ENCODE measurements at places on chromosomes 11 and 22.

DNA sequence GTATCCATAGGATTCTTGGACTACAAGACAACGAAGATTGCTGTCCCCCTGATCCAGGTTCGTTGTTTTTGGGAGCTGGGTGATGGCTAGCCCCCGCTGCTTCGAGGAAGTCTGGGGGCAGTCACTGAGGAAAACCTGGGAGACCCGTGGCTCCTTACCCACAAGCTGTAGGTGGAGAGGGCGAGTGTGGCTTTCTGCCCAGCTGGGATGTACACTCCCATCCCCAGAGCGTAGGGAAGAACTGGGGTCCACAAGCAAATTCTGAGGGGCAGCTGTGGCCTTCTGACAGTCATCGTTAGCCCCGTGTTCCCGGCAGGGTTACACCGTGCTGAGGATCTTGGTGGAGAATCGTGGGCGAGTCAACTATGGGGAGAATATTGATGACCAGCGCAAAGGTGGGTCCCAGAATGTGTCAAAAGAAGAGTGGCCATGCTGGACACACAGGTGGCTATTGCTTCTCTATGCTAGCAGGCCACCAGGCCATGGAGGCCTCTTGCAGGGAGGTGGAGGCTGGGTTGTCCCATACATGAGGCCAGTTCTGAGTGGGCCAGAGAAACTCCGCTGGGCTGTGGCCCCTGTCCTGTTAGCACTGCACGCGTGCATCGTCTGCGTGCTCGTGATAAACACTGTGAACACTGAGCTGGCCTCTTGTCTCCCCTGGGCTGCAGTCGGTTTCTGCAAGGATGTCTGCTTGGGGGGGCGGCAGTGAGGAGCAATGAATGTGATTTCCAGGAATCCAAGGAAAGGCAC, 39.8 kb downstream of the GLB1L2 start:
- DNase-seq, result no peak

DNA sequence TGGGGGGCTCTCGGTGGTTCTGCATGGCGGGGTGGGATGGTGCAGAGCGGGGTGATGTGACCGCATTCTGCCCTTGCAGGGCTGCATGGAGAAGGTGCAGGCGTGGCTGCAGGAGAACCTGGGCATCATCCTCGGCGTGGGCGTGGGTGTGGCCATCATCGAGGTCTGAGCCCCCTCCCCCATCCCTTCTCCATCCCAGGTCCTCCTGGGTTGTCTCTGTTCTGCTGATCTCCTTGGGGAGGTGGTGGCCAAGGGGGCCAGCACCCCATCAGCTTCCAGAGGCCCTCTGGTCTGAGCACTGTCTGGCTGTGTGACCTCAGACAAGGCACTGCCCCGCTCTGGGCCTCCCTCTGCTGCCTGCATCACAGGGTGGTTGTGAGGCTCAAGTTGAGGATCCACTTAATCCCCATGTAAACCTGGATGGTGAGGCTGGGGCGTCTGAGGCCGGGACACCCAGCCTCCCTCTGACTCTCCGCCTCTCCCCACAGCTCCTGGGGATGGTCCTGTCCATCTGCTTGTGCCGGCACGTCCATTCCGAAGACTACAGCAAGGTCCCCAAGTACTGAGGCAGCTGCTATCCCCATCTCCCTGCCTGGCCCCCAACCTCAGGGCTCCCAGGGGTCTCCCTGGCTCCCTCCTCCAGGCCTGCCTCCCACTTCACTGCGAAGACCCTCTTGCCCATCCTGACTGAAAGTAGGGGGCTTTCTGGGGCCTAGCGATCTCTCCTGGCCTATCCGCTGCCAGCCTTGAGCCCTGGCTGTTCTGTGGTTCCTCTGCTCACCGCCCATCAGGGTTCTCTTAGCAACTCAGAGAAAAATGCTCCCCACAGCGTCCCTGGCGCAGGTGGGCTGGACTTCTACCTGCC, 53.3 kb downstream of the CD82 start:
- DNase-seq, result no peak

DNA sequence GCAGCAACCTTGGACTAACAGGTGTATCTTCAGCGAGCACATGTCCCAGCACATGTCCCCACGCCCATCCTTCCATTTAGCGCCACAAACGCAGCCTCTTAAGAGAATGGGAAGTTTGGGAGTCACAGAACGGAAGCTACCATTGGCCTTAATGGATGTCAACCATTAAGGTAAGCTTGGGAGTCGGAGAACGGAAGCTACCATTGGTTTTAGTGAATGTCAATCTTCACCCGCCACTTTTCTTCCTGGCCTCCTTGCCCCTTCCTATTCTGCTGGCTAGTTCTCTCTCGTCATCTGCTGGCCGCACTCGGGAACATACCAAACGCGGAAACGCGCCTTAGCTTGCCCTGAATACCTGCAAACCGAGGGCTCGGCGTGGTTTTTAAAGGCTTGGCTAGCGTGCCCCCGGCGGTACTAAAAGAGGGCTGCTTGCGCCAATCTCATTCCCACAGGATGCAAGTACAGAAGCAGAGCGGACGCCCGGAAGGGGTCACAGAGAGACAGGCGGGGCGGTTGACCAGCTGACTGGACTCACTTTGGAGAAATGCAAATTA, 24.3 kb downstream of the GLYATL1 start:
- DNase-seq, result peak; percentile 26

DNA sequence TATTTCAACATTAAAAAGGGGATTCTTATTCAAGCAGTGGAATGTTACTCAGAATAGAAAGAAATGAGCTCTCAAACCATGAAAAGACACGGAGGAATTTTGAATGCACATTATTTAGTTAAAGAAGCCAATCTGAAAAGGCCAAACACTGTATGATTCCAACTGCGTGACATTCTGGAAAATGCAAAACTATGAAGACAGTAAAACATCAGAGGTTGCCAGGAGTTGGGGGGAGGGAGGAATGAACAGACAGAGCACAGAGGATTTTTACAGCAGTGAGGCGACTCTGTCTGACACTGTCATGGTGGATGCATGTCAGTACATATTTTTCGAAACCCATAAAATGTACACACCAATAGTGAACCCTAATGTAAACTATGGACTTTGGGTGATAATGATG, 22.9 kb upstream of the THY1 start:
- no peak for DNase-seq

DNA sequence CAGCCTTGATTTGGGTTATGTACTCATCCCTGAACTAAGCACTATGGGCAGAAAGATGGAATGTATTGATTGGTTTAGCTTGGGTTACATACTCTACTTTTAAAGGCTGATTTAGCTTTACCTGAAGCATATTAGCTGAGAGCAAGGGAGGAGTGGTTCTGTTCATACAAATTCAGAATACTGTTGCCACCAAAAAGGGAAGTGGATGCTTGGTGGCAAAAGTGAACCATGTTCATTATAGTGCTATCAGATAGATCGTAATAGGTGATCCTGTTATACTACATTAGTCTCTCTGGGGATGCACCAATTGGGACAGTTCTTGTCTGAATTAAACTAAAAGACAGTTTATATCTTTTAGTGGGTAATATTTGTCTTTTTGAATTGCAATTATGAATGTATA, 44.5 kb upstream of the RRM1 start:
- no peak for DNase-seq

DNA sequence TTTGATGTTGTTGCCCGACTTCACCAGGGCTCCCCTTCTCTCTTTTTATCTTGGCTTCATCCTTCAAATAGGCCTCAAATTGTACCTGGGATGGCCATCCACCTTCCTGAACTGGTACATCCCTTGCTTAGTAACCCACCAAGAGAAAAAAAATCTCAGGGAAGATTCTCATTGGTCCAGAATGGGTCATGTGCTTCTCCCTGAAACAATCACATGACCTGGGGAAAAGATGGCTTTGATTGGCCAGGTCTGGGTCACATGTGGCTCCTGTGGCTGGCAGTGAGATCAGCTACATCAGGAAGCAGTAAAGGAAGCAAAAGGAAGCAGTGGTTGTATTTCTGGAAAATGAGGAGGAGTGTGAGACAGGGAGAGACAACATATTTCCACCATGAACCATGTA, 540.2 kb downstream of the MIAT start:
- DNase-seq, result no peak

DNA sequence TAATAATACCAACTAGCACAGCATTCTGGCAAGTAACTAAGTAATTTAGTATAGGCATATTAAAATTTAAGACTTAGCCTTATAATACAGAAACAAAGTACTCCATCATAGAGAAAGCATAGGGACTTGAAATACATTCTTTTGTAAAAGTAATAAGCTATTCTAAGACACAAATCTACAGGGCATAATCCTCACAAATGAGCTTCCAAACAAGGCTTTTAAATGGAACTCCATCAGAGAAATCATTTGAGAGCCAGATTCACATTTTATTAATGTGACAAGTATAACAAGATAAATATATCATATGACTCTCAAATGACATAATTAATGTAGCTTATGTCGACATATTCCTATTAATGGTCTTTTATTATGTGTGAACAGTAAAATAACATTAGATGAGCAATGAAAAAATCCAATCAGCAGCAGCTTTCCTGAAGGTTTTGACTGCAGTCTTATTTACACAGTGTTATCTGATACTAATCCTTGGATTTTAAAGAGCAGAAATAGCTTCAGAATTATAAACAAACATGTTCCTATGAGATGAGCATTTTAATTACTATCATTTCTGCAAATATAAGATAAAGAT, 241.4 kb downstream of the TTC28 start:
- no peak for DNase-seq

DNA sequence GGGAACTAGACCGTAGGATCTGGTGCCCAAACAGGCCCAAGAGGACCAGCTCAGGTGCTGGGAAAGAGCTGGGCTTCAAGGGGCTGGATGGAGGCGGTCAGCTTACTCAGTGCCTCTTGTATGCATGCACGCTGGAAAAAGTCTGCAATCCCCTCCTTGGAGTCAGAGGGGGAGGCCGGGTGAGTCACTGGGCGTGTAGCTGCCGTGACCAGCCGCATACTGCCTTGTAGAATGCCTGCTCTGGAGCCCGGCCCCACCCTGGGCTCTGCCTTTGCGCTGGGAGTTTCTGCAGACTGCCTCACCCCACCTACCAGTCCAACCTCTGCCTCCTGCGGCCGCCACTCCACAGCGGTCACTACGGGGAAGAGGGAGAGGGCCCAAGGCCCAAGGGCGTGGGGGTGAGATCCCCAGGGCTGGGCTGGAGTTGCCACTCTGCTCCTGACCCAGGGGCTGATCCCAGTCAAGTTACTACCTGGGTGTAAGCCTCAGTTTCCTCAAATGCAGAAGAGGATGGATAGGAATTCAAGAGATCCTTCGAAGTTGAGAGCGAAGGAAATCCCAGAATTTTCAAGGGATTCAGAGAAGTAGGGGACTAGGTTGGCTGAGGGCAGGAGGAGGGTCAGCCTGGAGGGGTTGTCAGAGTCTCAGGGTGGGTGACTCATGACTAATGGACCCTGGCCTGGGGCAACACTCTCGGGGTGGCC, 4.2 kb downstream of the MRGPRF start:
- peak; percentile 85 for DNase-seq

DNA sequence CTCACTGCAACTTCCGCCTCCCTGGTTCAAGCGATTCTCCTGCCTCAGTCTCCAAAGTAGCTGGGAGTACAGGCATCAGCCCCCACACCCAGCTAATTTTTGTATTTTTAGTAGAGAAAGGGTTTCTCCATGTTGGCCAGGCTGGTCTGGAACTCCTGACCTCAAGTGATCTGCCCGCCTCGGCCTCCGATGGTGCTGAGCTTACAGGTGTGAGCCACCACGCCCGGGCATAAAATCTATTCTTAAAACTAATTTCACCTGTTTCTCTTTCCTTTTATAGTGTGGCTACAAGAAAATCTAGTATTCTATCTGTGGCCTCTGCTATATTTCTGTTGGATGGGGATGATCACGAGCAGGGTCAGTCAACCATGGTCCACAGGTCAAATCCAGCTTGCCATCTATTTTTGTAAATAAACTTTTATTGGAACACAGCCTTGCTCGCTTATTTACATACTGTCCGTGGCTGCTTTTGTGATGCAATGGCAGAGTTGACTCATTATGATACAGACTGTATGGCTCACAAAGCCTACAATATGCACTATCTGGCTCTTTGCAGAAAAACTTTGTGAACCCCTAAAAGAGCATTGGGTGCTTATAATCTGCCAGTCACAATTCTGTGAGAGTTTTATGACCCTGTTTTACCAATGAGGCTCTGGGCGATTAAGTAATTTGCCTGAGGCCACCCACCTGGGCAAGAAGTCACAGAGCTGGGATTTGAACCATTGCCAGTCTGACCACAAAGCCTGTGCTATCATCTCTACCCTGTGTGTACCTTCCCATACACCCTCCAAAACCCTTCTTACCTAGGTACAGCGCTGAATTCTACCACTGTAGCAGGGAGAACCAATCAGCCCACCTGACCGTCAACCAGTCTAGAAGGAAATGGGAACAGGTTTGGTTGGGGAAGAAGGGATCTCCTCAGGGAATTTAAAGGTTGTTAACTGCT, 28.3 kb downstream of the SLC1A2 start:
- DNase-seq, result no peak

- DNase-seq, result no peak
Observed at GRCh38 chr22:38694940-38695339, 5.8 kb downstream of the JOSD1 start.

DNA sequence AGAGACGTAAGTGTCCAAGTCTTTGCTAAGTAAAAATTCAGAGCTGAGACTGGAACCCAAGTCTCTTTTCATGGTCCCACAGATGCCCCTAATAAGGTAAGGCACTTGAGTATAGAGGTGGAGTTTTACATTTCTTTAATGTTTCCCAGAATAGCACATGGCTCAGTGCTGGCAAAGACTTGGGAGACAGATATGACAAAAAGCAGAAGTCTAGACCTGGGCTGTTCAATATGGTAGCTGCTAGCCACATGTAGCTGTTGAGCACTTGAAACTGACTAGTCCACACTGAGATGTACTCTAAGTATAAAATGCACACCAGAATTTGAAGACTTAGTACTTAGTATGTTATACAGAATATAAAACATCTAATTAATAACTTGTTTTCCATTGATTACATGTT, 17.6 kb downstream of the VSTM5 start:
- DNase-seq, result no peak

GRCh38 chr22:45179276-45180049, 15.7 kb downstream of the NUP50 start:
- no peak for DNase-seq

- no peak for DNase-seq
Observed at GRCh38 chr22:46077669-46078099, 72.6 kb upstream of the PPARA start.

GRCh38 chr22:44523981-44524759, 26.1 kb upstream of the RTL6 start:
- DNase-seq, result peak; percentile 59

- no peak for DNase-seq
Observed at GRCh38 chr11:12137005-12137690, 26.8 kb downstream of the MICAL2 start.

DNA sequence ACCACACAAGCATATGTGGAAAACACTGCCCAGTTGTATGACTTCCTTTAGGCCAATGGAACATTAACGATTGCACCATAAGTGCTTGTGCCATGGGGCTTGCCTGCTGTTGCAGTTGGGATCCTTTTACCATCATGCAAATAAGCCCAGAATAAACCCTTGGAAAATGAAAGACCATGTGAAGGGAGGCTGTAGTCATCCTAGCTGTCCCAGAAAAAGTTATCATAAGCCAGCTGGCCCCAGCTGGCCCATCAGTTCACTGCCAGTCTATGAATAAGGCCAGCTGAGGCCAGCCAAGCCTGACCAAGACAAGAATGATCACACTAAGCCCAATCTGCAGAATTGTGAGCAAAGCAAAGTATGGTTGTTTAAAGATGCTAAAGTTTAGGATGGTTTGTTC, 253.9 kb upstream of the ARHGAP20 start:
- no peak for DNase-seq

All from HFF-Myc (cell line).